GM23248 (cell line): ENCODE measurements at places on chromosomes 2 and 18. TPM values are rescaled to one million over a fixed set of nuclear protein-coding genes. Genes with fewer than 3 reads are reported as not detected.

The DPYSL5 gene
- not detected in 2 replicates for total RNA-seq

The GLI2 gene
- 5.1 and 8.3 TPM in 2 replicates for total RNA-seq

The EMILIN2 gene
- total RNA-seq: 23.9 and 30.2 TPM in 2 replicates

The PLEK gene
- not detected in 2 replicates for total RNA-seq

The ANKRD23 gene
- total RNA-seq: 0.76 and 1.1 TPM in 2 replicates

DNA sequence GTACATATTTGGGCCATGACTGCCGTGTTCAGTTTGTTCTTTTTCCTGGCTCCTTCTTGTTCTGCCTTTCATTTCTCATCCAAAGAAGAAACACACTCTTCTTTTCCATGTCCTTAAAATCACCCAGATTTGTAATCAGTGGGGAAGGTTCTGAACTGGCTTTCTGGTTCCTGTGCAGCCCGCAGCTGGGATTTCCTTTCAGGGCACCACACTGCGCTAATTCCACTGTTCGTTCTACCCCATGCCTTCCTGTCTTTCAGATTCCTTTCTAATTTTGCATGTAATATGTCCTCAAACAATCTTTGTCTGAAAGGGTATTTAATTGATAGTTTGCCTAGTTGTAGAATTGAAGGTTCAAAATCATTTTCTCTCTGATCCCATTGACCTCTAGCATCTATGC lies 94.1 kb downstream of the HS1BP3 start:
- H3K4me1 ChIP-seq: peaks cover 7% of the 10 kb centered on the region
- H3K36me3 ChIP-seq: no peaks in the 10 kb centered on the region
- DNase-seq: no peak

DNA sequence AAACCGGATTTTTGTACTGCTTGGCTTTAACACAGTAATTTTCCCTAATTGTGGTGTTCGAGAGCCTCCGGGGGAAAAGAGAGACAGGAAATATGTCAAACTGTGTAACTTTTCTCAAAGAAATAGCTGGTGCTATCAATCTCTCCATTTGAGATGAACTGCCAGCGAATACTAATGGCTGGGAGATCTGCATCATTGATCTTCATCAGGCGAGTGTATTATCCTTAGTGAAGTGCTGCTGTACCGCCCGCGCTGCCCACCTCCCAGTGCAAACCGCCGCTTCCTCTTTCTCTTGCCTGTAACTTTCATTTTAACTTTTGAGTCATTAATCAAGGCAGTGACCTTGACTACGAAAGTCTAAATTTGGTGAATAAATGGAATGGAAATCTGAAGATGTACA lies 246.1 kb upstream of the ST6GAL2 start:
- DNase-seq: no peak
- H3K27ac ChIP-seq: no peak overlapping the region
- no peak overlapping the region for H3K4me3 ChIP-seq
- no peaks in the 10 kb centered on the region; the same call in 1 of the 2 replicates for H3K27me3 ChIP-seq

GRCh38 chr2:38190542-38191218 lies 114.7 kb upstream of the CYP1B1 start:
- H3K27me3 ChIP-seq: no peaks in the 10 kb centered on the region
- H3K27ac ChIP-seq: peak overlapping the region; percentile 93
- no peaks in the 10 kb centered on the region for H3K36me3 ChIP-seq
- H3K4me3 ChIP-seq: peak overlapping the region; percentile 13; the same call in 1 of the 2 replicates

DNA sequence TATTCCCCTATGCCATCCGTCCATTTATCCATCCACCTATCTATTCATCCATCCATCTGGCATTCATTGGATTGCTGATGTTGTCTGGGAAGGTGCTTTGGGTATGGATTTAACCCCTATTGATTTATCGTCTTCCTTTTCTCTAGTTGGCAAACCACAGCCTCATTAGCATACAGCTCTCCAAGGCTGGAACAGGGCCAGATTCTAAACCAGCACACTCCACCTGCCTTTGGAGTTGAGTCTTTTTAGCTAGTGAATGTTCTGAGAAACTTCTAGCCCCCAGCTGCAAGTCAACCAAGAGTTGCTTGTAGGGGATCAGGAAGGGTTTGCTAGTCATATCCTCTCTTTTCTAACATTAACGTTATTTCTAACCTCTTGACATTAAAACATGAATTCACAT lies 90.7 kb downstream of the NRP2 start:
- peaks cover 11% of the 10 kb centered on the region; the same call in 1 of the 2 replicates for H3K4me1 ChIP-seq
- H3K36me3 ChIP-seq: no peaks in the 10 kb centered on the region
- H3K4me3 ChIP-seq: no peak overlapping the region
- DNase-seq: no peak
- no peak overlapping the region for H3K27ac ChIP-seq

DNA sequence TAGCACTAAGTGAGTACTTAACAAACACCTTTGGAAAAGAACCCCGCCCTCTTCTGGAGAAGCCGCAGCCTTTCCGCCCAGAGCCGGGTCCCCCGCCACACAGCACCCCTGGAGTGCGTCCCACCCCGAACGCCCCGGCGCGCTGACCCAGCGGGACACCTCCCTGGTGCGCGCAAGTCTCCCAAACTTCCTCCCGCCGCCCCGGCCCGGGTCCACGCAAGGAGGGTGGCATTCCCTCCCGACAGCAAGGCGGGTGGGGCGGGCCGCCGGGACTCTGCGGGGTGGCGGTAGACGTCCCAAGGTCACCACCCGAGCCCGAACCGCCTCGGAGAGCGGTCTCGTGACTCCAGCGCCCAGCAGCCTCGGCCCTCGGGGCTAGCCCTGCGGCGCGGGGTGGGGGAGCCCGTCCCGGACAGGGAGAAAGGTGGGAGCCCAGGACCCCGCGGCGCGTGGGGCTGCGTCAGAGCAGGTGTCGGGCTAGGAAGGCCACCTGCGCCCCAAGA lies 598 bp downstream of the CCDC93 start:
- peaks cover 6% of the 10 kb centered on the region; the same call in 1 of the 2 replicates for H3K36me3 ChIP-seq
- H3K4me3 ChIP-seq: peak overlapping the region; percentile 93
- H3K4me1 ChIP-seq: peaks cover 5% of the 10 kb centered on the region; the same call in 1 of the 2 replicates

DNA sequence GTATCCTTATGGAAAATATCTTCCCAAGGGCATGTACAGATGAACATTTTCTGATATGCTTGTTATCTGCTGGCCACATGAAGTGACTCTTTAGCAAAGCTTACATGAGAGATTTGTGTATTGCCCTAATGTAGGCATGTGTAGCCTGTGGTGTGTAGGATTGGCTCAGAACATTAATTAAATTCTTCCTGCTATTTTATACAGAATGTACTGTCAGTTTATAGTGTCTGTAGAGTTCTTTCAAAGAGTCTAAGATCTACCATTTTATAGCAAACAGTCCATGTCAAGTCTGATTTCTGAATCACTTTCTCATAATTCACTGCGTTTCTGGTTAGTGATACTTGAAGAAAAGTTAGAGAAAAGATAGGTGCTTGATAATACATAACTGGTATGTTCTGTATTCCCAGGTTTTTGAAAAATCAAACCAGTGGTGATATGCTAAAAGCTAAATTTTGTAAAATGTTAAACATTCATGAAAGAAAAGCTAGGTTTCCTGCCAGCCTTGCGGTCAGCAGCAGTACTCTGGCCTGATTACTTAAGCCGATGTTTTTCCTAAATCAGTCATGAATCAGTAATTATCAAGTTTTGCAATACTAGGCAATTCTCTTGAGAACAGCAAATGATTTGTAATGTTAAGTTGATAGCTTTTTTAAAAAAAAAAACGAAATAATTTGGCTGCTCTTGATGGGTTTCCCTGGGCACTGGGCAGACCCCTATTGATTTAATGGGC lies 30.9 kb upstream of the EFEMP1 start:
- no peaks in the 10 kb centered on the region for H3K36me3 ChIP-seq
- H3K4me1 ChIP-seq: peaks cover 30% of the 10 kb centered on the region

- H3K27me3 ChIP-seq: no peaks in the 10 kb centered on the region
- no peak overlapping the region for H3K27ac ChIP-seq
- DNase-seq: no peak
- H3K4me3 ChIP-seq: no peak overlapping the region
Measured at GRCh38 chr2:171792886-171793580, 101.0 kb downstream of the SLC25A12 start.

DNA sequence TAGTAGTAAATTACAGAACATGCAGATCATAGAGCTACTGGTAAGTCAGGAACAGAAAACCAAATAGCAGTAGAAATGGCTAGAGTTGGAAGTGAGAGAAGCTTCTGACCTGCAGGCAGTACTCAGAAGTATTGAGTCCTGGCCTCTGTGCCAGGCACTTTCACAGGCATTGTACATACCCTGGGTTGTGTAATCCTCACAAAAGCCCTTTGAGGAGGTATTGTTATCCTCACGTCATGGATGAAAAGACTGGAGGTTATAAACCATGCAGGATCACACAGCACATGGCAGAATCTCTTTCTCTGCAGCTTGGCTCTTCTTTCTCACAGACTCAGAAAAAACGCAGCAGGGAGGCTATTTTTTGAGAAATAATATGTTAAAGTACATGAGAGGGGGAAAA lies 789.3 kb upstream of the FAM98A start:
- no peaks in the 10 kb centered on the region for H3K36me3 ChIP-seq
- H3K4me3 ChIP-seq: no peak overlapping the region
- no peak overlapping the region for H3K27ac ChIP-seq
- H3K4me1 ChIP-seq: no peaks in the 10 kb centered on the region

- H3K27ac ChIP-seq: no peak overlapping the region
- H3K4me3 ChIP-seq: no peak overlapping the region
- DNase-seq: no peak
- H3K4me1 ChIP-seq: no peaks in the 10 kb centered on the region
- no peaks in the 10 kb centered on the region for H3K27me3 ChIP-seq
Measured at GRCh38 chr2:8421658-8422449, 260.0 kb upstream of the ID2 start.

DNA sequence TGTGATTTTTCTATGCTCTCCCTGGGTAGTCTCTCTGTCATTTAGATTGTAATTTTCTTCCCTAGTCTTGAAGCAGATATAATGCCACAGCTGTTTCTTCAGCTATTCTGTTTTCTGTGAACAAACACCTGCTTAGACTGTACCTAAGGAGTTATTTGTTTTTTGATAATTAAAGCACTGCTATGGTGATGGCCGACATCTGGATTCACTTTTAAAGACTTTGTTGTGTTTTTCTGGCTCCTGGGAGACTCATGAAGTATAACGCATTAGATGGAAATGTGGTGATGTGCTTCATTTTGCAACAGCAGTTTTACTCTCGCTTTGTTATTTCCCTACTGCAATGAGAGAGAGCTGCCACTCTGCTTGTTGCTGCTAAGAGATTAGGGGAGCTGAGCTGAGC lies 15.7 kb upstream of the C2orf69 start:
- H3K27me3 ChIP-seq: no peaks in the 10 kb centered on the region
- no peak overlapping the region for H3K4me3 ChIP-seq
- H3K36me3 ChIP-seq: no peaks in the 10 kb centered on the region

DNA sequence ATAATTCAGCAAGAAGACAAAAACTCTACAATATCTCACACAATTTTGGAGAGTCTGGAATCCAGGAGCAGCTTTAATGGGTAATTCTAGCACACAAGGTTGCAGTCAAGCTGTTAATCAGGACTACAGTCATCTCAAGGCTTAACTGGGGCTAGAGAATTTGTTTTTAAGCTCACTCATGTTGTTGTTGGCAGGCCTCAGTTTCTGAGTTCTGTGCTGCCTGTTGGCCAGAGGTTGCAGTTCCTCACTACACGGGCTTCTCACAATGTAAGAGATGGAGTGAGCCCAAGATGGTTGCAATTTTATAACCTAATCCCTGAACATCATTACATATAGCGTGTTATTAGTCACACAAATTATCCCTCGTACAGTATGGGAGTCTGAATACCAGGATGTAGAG lies 50.6 kb upstream of the TMEFF2 start:
- H3K27ac ChIP-seq: no peak overlapping the region
- DNase-seq: no peak
- H3K36me3 ChIP-seq: no peaks in the 10 kb centered on the region
- peaks cover 7% of the 10 kb centered on the region; the same call in 1 of the 2 replicates for H3K4me1 ChIP-seq
- no peak overlapping the region for H3K4me3 ChIP-seq
- no peaks in the 10 kb centered on the region for H3K27me3 ChIP-seq

DNA sequence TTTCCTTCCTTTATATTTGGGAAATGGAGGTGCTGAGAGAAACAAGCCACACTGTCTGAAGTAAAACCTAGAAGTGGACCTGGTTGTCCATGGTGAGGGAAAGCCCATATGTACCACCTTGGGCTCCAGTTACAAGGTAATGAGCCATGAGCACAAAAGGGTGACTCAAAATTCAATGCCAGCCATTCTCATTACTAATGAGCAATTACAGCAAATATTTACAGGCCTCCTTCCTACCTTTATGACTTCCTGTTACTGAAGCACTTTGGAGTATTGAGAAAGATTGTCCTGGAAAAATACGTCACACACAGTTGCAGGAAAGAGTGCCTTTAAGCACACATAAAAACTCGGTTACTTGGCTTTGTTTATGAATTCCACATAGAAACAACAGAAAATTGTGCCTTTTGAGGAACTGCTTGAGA lies 9.1 kb downstream of the EPAS1 start:
- H3K27ac ChIP-seq: peak overlapping the region; percentile 34
- H3K4me1 ChIP-seq: peaks cover 39% of the 10 kb centered on the region
- no peaks in the 10 kb centered on the region for H3K27me3 ChIP-seq
- H3K4me3 ChIP-seq: no peak overlapping the region
- no peaks in the 10 kb centered on the region for H3K36me3 ChIP-seq

DNA sequence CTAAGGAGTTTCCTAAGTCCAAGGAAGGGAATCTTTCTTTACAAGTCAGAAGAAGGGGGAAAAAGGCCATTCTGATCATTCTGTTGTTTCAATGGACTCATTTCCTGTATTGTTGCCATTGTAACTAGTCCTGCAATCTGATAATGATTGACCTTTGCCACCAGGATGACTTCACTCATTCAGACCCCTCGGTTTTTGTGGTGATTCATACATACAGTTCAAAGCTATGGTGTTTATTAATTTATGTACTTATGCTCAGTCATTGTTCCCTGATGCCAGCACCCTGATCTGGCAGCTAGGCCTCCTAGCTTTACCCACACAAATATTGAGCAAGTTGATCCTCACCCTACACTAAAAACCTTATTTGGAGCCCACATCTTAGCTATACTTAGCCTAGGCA lies 57.6 kb upstream of the ZNF519 start:
- no peaks in the 10 kb centered on the region for H3K36me3 ChIP-seq
- DNase-seq: peak; percentile 50
- H3K27ac ChIP-seq: peak overlapping the region; percentile 47; the same call in 1 of the 2 replicates
- no peaks in the 10 kb centered on the region for H3K27me3 ChIP-seq
- no peak overlapping the region for H3K4me3 ChIP-seq

DNA sequence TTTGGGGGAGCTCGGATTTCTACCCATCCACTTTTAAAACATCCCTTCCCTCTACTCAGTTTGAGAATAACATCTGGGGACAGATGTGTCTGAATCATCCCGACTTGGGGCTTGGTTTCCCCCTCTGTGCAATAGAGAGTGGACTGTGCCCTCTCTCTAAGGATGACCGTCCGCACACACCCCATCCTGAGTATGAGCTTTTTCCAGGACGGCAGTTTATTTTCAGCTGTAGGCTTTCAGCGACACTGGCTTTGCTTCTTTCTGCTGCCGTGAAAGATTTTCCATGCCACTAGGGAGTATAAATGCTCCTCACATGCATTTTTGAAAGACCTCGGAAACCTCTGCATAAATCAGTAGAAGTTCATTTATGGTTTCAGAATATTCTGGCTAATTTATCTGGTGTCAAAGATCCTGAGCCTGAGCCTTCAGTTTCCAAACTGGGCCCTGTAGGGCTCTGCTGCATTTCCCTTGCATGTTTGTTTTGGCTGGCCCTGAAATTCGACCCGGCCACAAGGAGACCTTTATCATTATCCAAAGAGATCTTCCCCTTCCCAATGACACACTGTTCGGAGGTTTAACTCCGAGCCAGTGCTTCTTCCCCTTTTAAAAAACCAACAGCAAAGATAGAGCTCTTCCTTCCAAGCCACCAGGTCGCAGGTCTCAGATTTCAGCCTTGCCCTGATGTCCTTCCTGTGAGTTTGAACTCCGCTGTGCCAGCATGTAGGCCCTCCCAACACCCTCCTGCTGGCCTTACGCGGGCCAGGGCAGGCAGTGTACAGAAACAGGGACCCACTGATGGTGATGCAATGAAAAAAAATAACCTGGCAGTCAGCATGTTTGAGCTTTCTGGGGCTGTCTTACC lies 53.3 kb downstream of the FECH start:
- no peak overlapping the region for H3K27ac ChIP-seq
- H3K4me1 ChIP-seq: no peaks in the 10 kb centered on the region
- no peaks in the 10 kb centered on the region for H3K27me3 ChIP-seq
- no peak overlapping the region for H3K4me3 ChIP-seq
